Heart right ventricle (tissue), 16 donors: ENCODE measurements at places on chromosomes 7 and 10. TPM values are rescaled to one million over a fixed set of nuclear protein-coding genes. Genes with fewer than 3 reads are reported as not detected.

- no peak for DNase-seq
Measured at GRCh38 chr7:7276161-7276560, 93.8 kb downstream of the C1GALT1 start.

GRCh38 chr10:69855346-69856111 lies 53.8 kb downstream of the COL13A1 start:
- DNase-seq, result no peak

GRCh38 chr10:77636282-77636966 lies 1.2 kb downstream of the KCNMA1 start:
- no peak for DNase-seq

DNA sequence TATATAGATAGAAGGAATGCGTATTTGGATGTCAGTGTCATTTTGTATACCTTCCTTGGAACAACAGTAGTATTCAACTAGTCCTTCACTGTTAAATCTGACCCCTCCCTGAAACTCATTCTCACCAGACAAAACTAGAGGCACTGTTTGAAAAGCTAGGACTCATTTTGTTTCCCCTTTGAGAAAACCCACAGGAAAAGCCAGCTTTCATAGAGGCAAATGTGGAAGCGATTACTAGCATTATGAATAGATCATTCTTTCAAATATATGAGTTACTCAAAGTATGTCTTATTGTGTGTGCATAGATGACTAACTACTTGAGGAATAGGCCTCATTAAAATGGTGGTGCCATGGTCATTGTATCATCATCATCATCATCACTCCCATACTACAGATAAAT lies 1.9 kb upstream of the ASB15 start:
- DNase-seq, result no peak

- DNase-seq, result no peak
Measured at GRCh38 chr7:23863209-23863787, 153.3 kb downstream of the STK31 start.

GRCh38 chr7:112422842-112423496 lies 27.3 kb upstream of the IFRD1 start:
- DNase-seq, result peak; percentile 55

DNA sequence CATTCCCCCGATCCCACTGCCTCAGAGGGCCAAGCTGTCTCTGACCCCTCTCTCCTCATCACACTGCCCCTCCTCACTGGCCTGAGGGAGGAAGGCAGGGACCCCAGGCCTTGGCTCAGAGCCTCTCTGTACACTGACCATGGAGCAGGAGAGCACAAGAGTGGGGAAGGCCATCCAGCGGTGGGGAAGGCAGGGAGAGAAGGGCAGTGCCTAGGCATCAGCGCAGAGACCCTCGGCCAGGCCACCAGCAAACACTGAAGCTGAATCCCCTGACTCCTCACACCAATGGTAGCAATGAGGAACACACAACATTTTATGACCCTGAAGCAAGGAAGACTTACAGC lies 14.8 kb downstream of the OGDHL start:
- DNase-seq, result no peak

DNA sequence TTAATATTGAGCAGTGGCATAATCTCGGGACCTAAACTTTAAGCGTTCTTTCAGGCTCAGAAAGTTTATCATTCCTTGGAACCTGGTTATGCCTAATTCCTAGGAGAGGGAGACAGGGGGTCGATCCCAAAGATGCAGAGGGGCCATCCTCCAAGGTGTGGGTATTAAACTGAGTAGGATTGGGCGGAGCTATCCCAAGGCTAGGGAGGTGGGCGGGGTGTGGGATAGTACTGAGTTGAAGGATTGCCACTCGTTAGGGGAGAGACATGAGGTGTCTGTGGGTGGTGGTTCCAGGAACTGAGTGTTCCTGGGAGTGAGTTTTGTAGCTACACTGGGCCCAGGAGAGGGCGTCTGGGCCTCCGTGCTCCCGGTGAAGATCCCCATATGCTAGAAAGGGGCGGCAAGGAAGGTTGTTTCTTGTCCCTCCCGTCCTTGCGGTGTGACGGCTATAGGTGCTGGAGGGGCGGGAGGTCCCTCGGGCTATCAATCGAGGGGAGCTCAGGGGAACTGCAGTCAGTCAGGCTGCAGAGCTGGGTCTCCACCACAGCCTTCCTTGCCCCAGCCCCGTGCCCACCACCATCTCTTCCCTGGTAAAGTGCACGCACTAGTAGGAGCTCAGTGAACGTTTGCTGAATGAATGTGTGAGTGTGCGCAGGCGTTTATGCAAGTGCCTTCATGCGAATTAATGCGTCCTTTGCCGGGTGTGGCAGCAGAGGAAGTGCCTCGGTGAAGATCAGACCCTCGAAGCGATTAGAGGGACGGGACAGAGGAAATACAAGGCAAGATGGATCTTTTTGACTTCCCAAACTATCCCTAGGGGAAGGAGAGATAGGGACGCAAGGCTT lies 3.0 kb upstream of the HMX2 start:
- DNase-seq, result no peak

DNA sequence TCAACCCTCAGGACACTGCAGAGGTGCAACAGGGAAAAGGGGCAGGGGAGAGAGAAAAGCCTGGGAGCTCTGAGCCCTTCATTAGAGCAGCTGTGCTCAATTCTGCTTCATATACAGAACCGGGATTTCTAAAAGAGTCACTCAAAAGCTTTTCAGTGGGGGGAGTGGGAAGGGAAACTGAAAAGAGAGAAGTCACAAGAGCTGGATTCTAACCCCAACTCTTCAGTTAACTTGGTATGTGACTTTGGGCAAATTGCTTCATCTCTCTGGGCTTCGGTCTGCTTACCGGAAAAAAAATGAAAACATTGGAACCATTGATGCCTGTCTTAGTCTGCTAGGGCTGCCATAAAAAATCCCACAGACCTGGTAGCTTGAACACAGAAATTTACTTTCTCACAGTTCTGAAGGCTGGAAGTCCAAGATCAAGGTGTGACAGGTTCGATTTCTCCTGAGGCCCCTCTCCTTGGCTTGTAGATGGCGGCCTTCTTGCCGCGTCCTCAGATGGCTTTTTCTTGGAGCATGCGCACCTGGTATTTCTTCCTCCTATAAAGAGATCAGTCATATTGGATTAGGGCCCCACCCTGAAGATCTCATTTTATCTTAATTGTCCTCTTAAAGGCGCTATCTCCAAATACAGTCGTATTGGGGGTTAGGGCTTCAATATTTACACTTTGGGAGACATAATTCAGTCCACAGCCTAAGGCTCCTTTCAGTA lies 118.3 kb upstream of the KMT2E start:
- no peak for DNase-seq

GRCh38 chr7:8201846-8202441 lies 60.0 kb downstream of the ICA1 start:
- no peak for DNase-seq

DNA sequence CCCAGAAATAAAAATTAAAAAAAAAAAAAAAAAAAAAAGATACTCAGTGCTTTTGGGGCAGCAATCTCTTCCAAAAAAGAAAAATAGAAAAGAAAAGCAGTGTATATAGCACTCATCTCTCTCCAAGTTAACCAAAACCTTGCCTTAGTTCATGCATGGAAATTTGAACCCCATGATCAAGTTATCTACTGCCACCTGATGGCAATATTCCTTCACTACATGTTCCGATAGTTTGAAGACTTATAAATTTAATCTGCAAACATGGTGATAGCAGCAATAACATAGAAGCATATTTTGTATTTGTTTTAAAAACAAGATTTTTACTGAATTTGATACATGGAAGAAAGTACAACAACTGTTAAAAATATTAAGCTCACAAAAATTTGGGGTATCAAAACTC lies 48.6 kb upstream of the SLIT1 start:
- DNase-seq, result no peak

GRCh38 chr7:66119245-66119850 lies 4.7 kb downstream of the CRCP start:
- DNase-seq, result no peak

DNA sequence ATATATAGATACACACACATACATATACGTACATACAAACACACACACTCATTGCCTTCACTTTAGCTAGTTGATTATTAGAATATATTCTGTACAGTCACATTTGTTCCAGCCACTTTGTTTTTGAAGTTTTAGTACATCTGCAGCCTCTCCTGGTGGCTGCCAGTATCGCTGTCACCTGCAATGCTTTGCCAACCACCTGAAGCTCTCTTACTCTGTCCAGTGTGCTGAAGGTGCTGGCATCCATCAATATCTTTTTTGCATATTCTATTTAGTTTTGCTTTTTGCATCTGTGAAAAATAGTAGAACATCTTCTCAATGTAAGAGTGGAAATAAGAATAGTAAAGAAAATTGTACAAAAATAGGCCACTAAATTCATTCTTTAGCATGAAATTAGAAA lies 388.6 kb downstream of the EXOC4 start:
- no peak for DNase-seq

DNA sequence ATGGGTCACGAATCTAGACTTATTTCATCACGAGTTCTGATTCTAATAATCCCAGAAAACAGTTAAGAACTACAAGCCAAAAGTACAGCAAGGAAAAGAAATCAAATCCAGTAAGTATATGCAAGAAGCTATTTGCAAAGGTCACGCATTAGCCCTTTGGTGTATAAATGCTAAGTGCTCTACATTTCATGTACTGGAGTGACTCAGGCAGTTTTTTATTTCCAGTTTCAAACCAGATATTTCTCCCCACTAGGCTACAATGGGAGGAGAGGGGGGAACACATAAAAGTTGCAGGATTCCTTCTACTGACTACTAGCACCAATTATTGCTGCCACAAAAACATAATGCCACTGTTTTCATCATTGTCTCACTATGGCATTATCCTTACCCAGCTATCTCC lies 148.0 kb downstream of the NRCAM start:
- DNase-seq, result no peak

DNA sequence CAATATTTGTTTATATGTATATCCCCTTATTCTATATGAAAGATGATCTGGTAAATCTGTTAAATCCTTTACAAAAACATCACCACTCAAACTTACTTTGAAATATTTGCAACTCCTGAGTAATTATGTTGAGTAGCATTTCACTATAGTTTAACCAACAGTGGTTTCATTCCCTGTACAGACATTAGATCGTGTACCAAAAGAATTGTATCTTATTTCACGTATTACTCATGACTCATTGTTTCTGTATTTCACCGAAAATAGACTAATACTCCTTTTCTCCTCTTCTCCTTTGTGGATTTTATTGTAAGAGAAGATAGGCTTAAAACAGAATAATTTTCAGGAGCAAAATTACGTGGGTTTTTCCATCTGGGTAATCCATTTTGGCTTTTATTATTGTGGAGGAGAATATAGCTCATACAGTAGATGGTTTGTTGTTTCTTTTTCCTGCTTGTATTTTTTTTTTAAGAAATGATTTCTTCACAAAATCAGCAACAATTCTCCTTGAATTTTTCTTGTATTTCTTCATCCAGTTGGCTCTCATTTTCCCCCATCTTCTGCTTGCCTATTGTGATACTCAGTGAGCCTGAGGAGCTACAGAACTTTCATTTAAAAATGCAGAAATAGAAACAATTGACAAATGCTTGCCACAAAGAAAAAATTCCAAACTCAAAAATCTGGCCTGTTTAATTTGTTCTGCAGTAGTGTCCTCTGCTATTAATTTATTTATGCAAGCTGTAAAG lies 90.6 kb upstream of the OIT3 start:
- DNase-seq, result no peak

- no peak for DNase-seq
Measured at GRCh38 chr7:96667026-96667425, 42.6 kb downstream of the SEM1 start.

DNA sequence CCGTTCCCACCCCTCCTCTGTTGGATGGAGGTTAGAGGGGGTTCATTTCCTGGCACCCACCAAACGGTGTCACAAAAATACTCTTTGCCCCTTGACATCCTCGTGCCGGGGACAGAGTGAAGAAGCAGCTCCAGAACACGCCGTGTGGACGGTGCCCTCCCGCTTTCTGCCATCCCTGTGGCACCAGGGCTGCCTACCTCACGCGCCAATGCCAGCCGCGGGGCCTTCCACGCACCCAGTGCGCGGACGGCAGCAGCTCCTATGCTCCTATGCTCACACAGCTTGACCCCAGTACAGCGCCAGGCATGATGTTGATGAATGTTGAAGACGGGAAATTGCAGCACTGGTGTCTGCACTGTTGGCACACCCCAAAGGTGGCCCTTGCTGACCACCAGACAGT lies 507.2 kb upstream of the FOXK1 start:
- no peak for DNase-seq

GRCh38 chr10:3472287-3473051 lies 299.9 kb upstream of the PITRM1 start:
- DNase-seq, result no peak

GRCh38 chr10:7866176-7866575 lies 47.9 kb downstream of the TAF3 start:
- no peak for DNase-seq

GRCh38 chr7:156778668-156779067 lies 114.3 kb downstream of the LMBR1 start:
- no peak for DNase-seq

DNA sequence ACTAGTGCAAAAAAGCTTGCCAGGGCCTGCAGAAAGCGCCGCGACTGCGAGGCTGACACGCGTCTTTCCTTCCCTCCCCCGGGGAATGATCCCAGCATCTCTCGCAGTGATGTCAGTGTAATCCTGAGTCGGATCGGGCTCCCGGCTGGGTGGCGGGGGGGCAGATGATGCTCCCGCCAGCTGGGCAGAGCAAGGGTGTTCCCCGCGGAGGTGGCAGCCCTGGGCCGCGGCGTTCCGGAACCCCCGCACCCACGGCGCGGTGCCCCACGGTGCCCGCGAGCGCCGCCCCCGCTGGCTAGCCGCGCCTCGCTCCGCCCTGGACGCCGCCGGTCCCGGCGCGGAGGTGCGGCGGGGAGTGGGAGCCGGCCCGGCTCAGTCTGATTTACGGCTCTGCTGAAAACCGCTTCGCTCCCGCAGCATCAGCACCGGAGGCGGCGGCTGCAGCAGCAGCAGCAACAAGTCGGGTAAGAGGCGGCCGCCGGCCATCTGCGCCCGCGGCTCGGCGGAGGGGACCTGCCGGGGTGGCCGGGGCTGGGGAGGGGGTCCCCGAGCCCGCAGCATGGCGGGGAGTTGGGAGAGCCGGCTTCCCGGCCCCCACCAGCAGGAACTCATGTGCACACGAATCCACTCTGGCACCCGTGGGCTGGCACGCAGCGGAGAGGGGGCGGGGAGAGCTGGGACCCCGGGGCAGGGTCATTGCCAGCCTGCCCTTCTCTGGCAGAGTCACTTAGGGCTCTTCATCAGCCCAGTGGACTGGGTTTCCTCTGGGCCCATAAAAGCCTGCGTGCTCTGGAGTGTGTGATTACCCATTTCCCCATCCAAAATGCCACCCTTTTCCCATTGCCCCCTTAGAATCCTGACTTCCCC lies at the start of gene ZNF365:
TSS of gene ZNF365 (plus strand) at position 375 of the 867 bp plus-strand sequence. CDS start 1,825 bp downstream, outside the sequence.
- DNase-seq, result peak; percentile 16

- DNase-seq, result no peak
Measured at GRCh38 chr7:116075351-116076145, 45.0 kb upstream of the TFEC start.

The ZNF37A gene
- 2.8 TPM for polyA plus RNA-seq

The KCNIP2 gene
- 264 TPM for polyA plus RNA-seq

The BET1 gene
- 20.2 TPM for polyA plus RNA-seq

The HOXA4 gene
- 0.59 TPM for polyA plus RNA-seq

The HOXA10 gene
- polyA plus RNA-seq, result 0.03 TPM

The SLC26A5 gene
- not detected for polyA plus RNA-seq

The CYP2C18 gene
- polyA plus RNA-seq, result not detected
